ENCODE measurements at places on chromosomes 11 and 22.

DNA sequence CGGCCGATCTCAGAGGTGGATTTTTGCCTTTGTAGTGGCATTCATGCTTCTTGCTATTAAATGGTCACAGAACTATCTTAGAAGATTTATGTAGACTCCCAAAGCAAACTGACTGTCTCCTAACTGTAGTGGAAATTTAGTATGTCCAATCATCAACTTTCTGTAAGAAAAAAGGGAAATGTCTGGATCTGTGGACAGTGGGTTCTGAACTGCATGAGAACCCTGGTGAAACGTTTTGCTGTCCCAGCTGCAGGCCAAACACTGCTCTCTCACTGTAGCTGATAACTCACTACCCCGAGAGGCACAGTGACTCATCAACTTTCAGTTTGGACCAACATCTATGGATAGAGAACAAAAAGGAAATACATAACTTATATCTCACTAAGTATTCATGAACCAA is 387.1 kb downstream of the SOX6 start:
- no peak for DNase-seq

GRCh38 chr11:109096266-109096665 is 325.7 kb upstream of the C11orf87 start:
- DNase-seq: no peak

GRCh38 chr11:118438314-118438931 is 2.1 kb downstream of the KMT2A start:
- peak; percentile 44 for DNase-seq

- no peak for DNase-seq
Observed at GRCh38 chr11:95700471-95700817, 89.1 kb downstream of the FAM76B start.

GRCh38 chr11:22666688-22667439 is 453 bp downstream of the GAS2 start:
- no peak for DNase-seq

DNA sequence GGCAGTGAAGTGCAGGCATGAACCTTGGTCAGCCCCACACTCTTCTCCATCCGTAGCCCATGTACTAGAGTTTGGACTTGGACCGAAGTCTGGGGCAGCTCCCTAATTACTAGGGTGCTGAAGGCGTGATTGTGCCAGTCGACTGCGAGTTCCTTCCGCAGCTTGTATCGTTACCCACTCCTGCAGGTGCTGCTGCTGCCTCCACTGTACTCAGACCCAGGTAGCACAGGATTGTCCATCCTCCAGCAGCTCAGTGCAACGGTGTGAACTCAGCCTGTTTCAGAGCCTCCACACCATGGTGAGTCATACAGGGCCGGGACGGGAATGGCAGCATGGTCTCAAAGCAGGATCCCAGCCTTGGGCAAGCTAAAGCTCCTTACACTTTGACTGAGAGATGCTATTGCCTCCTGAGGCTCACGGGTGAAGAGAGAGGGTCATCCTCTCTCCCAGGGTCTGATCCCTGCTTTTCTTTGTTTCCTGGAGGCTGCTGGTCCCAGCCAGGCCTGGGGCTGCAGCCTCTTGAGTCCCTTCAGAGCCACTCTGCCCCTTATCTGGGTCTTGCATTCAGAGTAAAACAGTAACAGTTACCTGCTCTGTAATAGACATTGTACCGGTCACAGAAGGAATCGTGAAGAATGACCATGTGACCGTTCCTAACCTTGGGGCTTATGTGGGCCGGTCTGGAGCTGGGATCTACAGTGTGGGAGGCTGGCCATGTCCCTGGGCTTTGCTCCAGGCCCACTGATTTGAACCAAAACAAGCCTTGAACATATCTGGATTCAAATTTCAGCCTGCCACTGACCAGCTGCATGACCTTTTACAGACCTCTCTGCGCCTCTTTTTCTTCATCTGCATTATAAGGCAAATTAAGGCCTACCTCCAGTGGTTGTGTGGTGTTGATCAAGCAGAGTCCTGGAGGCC is 1.7 kb downstream of the TKFC start:
- DNase-seq: peak; percentile 41

- peak; percentile 55 for DNase-seq
Observed at GRCh38 chr11:78812513-78813293, 238.0 kb upstream of the NARS2 start.

DNA sequence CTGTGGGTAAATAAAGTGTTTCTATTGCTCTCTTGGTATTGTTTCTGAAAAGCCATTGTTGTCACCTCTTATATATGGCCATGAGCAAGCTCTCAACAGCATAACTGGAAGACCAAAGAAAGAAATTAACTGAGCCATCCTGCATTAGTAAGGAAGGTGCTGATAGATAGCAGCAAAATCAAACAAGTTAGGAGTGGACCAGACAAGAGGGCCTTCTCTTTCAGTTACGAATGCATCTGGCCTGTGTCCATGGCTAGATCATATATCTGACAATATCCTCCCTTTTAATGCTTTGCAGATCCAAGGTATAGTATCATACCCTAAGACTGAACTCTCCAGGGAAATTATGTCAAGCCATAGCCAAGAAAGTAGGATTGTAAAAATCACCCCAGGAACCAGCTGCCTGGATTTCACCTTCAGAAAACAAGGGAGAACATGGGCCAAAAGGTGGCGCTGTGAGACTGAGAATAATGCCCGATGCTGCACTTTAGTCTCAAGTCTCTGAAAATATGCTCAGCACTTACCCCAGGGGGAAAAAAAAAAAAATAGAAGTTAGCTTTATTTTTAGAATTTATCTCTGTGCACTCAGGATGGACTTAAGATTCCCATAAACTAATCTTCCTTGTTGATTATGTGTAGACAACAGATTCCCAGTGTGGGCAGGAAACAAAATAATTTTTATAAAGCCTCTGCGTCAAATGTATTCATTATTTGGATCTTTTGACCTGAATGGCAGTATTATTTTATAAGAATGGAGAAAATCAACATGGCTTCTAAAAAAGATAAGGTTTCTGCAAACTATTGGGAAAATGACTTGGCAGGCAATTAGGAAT is 415.1 kb downstream of the ETS1 start:
- DNase-seq: peak; percentile 88

GRCh38 chr11:65743681-65744025 is 23.1 kb upstream of the RNASEH2C start:
- no peak for DNase-seq

- no peak for DNase-seq
Observed at GRCh38 chr11:69698362-69698761, 5.5 kb downstream of the FGF19 start.

GRCh38 chr11:116285026-116285425 is 487.8 kb downstream of the BUD13 start:
- DNase-seq: no peak

DNA sequence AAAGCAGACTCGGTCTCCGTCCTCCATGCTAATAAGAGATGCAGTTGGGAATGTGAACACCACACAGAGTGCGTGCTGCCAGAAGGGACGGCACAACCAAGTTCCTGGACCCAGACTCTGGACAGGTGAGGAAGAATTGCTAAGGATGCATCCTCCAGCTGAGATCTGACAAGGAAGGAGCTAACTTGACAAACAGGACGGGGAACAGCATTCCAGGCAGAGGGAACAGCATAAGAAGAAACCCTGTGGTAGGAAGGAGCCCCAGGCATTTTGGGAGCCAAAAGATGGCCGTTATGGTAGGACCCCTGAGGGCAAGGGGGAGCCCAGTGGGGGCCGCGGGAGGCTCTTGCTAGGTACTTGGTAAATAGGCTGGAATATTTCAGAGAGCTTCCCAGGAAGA is 6.0 kb downstream of the OSM start:
- no peak for DNase-seq

- DNase-seq: peak; percentile 90
Observed at GRCh38 chr11:46352063-46352841, 5.0 kb downstream of the DGKZ start.
